Psoas muscle (tissue), 8 donors: ENCODE measurements at places on chromosomes 16 and 17. TPM values are rescaled to one million over a fixed set of nuclear protein-coding genes. Genes with fewer than 3 reads are reported as not detected.
A peak's percentile ranks its signal among the peaks of the same experiment; 100 is the strongest.

Gene KRT36
- not detected for total RNA-seq

Gene SDK2
- total RNA-seq = 2.8 TPM

Gene ADAP2
- total RNA-seq = 3.5 TPM

Gene CDH16
- 0.53 TPM for total RNA-seq

Gene ZSCAN10
- not detected for total RNA-seq

Gene TEX14
- total RNA-seq = 0.13 TPM

Gene KRT25
- not detected for total RNA-seq

Gene CMTM2
- total RNA-seq = not detected

DNA sequence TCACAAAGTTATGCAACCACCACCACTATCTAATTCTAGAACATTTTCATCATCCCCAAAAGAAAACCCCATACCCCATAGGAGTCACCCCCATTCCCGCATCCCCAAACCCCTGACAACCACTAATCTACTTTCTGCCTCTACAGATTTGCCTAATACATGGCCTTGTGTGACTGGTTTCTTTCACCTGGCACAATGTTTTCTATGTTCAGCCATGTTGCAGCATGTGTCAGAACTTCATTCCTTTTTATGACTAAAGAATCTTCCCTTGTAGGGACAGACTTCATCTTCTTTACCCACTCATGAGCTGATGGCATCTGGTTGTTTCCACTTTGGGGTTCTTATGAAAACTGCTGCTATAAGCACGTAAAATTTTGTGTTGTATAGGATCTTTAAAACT lies 34.6 kb downstream of the CYTH1 start:
- no peak for DNase-seq

- no peak overlapping the region for H3K27ac ChIP-seq
- no peaks in the 10 kb centered on the region for H3K36me3 ChIP-seq
- H3K4me3 ChIP-seq = no peak overlapping the region
- no peaks in the 10 kb centered on the region for H3K27me3 ChIP-seq
Measured at GRCh38 chr16:57530104-57530521, 6.3 kb downstream of the CCDC102A start.

GRCh38 chr17:68108313-68109000 lies 72.9 kb downstream of the KPNA2 start:
- H3K36me3 ChIP-seq = peaks cover 12% of the 10 kb centered on the region
- H3K27ac ChIP-seq = no peak overlapping the region
- H3K4me3 ChIP-seq = no peak overlapping the region
- no peaks in the 10 kb centered on the region for H3K27me3 ChIP-seq
- no peak for DNase-seq

DNA sequence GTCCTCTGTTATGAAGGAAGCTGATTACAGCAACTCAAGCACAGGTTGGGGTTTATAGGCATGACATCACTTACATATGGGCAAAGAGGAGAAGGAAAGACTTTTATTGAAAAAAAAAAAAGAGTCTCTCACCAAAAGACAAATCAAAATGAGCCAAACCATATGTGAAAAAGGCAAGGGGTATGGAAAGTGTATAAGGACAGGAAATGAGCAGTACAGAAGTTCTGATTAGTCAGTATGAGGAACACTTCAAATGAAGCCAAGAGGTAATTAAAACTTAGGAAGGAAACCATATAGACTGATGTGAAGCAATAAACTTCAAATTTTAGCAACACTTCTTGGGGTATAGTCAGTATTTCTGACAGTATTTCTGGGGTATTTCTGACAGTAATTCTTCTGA lies 1372.6 kb downstream of the CDH11 start:
- H3K4me1 ChIP-seq = no peaks in the 10 kb centered on the region
- no peak overlapping the region for H3K4me3 ChIP-seq
- H3K36me3 ChIP-seq = no peaks in the 10 kb centered on the region
- no peaks in the 10 kb centered on the region for H3K27me3 ChIP-seq
- no peak for DNase-seq

GRCh38 chr17:42198897-42199296 lies 4.6 kb upstream of the GHDC start:
- no peaks in the 10 kb centered on the region for H3K27me3 ChIP-seq
- H3K4me3 ChIP-seq = no peak overlapping the region
- H3K27ac ChIP-seq = no peak overlapping the region
- H3K4me1 ChIP-seq = peaks cover under 1% of the 10 kb centered on the region
- H3K36me3 ChIP-seq = peaks cover 47% of the 10 kb centered on the region

DNA sequence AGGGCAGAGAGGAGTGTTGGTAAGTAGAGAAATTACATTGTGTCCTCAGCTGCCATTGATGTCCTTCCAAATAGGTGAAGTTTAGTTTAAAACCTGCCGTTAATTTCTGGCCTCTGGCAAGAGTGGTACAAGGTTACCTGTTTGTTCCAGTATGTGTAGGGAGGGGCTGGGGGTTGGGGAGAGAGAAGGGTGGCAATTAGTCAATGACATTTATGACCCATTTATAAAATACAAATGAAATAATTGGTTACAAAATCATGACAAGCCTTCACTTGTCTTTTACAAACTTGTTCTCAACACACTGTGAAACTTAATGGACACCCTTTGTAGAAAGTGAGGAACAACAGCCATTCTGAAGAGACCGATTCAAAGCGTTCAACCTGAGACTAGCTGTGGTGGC lies 281.0 kb downstream of the FTO start:
- no peak overlapping the region for H3K27ac ChIP-seq
- H3K36me3 ChIP-seq = no peaks in the 10 kb centered on the region
- DNase-seq = no peak
- peaks cover 8% of the 10 kb centered on the region for H3K4me1 ChIP-seq
- no peak overlapping the region for H3K4me3 ChIP-seq

DNA sequence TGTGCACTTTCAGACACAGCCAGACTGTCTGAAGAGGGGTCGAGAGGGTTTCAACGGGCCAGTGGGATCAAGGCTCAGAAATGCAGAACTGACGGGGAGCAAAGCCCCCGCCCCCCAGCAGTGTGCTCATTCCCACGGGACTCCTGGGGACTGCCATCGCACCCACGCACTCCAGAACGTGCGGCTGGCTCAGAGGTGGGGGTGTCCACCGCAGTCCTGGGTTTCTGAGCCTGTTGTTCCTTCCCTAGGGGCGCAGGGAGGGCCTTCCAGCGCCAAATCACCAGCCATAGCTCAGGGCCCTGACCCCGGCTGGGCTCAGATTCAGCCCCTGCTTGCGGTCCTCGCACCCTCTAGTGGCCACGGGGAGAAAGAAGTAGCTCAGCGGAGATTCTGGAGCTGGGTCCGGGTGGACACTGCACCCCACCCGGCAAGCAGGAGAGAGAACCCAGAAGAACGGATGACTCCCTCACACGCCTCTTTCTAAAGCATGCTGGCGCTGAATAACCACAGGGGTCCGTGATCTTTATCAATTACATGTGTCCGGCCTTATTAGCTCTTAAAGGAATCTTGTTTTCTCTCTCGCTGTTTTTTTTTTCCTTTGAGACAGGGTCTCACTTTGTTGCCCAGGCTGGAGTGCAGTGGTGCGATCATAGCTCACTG lies 45.0 kb upstream of the USP7 start:
- peak; percentile 82 for DNase-seq
- peak overlapping the region; percentile 56 for H3K4me3 ChIP-seq
- H3K27me3 ChIP-seq = no peaks in the 10 kb centered on the region

- peaks cover 36% of the 10 kb centered on the region for H3K36me3 ChIP-seq
- no peaks in the 10 kb centered on the region for H3K4me1 ChIP-seq
- H3K4me3 ChIP-seq = no peak overlapping the region
- H3K27me3 ChIP-seq = no peaks in the 10 kb centered on the region
- DNase-seq = no peak
Measured at GRCh38 chr16:88010968-88011483, 59.8 kb downstream of the BANP start.

DNA sequence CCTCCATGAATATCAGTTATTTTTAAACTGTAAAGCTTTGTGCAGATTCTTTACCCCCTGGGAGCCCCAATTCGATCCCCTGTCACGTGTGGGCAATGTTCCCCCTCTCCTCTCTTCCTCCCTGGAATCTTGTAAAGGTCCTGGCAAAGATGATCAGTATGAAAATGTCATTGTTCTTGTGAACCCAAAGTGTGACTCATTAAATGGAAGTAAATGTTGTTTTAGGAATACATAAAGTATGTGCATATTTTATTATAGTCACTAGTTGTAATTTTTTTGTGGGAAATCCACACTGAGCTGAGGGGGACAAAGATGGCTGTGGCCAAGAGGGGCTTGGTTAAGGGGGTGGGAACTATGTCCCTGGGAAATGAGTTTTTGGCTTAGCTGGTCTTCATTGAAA lies 2.3 kb downstream of the CCL11 start:
- no peak overlapping the region for H3K27ac ChIP-seq
- no peak for DNase-seq
- H3K36me3 ChIP-seq = no peaks in the 10 kb centered on the region
- no peaks in the 10 kb centered on the region for H3K4me1 ChIP-seq
- H3K4me3 ChIP-seq = no peak overlapping the region
- H3K27me3 ChIP-seq = no peaks in the 10 kb centered on the region

GRCh38 chr17:45227926-45228762 lies 6.5 kb downstream of the FMNL1 start:
- H3K36me3 ChIP-seq = no peaks in the 10 kb centered on the region
- DNase-seq = peak; percentile 60
- peak overlapping the region; percentile 13 for H3K4me3 ChIP-seq
- peaks cover 15% of the 10 kb centered on the region for H3K4me1 ChIP-seq

DNA sequence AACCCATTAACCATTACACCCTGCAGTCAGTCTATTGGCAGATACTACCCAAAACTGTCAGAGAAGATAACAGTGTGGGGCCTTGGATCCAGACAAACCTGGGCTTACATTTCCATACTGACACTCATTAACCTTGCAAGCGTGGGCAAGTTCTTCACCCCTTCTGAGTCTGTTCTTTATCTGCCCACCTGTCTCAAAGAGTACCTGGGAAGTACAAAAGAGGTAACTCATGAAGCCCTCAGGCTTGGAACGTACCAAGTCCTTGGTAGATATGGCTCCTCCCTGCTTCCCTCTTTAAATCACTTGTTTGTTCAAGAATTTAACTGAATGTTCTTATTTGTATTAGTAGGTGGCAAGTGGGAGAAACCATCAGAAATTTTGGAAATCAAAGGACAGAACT lies 2.5 kb upstream of the IGSF6 start:
- H3K4me3 ChIP-seq = no peak overlapping the region
- DNase-seq = no peak
- H3K27me3 ChIP-seq = no peaks in the 10 kb centered on the region
- no peak overlapping the region for H3K27ac ChIP-seq
- peaks cover 26% of the 10 kb centered on the region for H3K36me3 ChIP-seq

- no peak overlapping the region for H3K4me3 ChIP-seq
- H3K36me3 ChIP-seq = no peaks in the 10 kb centered on the region
- no peak for DNase-seq
Measured at GRCh38 chr17:30112794-30113193, 3.8 kb upstream of the NSRP1 start.

- no peaks in the 10 kb centered on the region for H3K4me1 ChIP-seq
- no peaks in the 10 kb centered on the region for H3K36me3 ChIP-seq
- DNase-seq = no peak
Measured at GRCh38 chr17:73940511-73940910, 263.0 kb upstream of the RPL38 start.

- H3K4me1 ChIP-seq = peaks cover 29% of the 10 kb centered on the region
- peak; percentile 81 for DNase-seq
- no peaks in the 10 kb centered on the region for H3K36me3 ChIP-seq
- H3K4me3 ChIP-seq = peak overlapping the region; percentile 9
- peak overlapping the region; percentile 82 for H3K27ac ChIP-seq
Measured at GRCh38 chr16:15518381-15519351, 84.3 kb downstream of the BMERB1 start.

DNA sequence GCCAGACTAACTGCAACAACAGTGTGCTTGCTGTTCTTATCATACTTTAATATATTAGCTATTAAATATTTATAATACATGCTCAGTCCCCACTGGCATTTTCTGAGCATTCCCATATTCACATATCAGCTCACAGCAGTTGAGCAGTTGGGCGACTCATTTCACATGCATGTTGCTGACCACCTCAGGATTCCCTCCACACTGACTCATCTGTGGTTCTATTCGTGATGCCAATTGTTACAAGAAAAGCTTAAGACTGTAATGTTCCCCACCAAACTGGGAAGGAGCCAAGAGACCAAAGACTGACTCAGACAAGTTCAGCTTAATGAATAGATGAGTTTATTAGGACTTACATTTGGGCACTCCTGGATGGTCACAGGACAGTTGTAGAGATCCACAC lies 100.3 kb upstream of the KIF2B start:
- no peak overlapping the region for H3K27ac ChIP-seq
- H3K4me3 ChIP-seq = no peak overlapping the region

- H3K4me3 ChIP-seq = peak overlapping the region; percentile 81
- H3K27me3 ChIP-seq = no peaks in the 10 kb centered on the region
- no peaks in the 10 kb centered on the region for H3K4me1 ChIP-seq
- H3K27ac ChIP-seq = no peak overlapping the region
- no peak for DNase-seq
- no peaks in the 10 kb centered on the region for H3K36me3 ChIP-seq
Measured at GRCh38 chr17:8632061-8632460, 1.5 kb upstream of the MYH10 start.

GRCh38 chr16:7397901-7398300 lies 65.3 kb downstream of the RBFOX1 start:
- no peak overlapping the region for H3K4me3 ChIP-seq
- H3K27me3 ChIP-seq = no peaks in the 10 kb centered on the region
- peaks cover 76% of the 10 kb centered on the region for H3K4me1 ChIP-seq
- no peaks in the 10 kb centered on the region for H3K36me3 ChIP-seq
- DNase-seq = no peak
- peak overlapping the region; percentile 58 for H3K27ac ChIP-seq

- H3K27ac ChIP-seq = no peak overlapping the region
- H3K27me3 ChIP-seq = peaks cover 2% of the 10 kb centered on the region
- no peaks in the 10 kb centered on the region for H3K4me1 ChIP-seq
- H3K4me3 ChIP-seq = no peak overlapping the region
Measured at GRCh38 chr17:66988069-66988798, 23.7 kb downstream of the CACNG4 start.

GRCh38 chr17:59105852-59106462 lies 723 bp downstream of the TRIM37 start:
- H3K4me1 ChIP-seq = peaks cover 12% of the 10 kb centered on the region
- H3K36me3 ChIP-seq = peaks cover 24% of the 10 kb centered on the region
- H3K27me3 ChIP-seq = no peaks in the 10 kb centered on the region
- peak overlapping the region; percentile 90 for H3K4me3 ChIP-seq

DNA sequence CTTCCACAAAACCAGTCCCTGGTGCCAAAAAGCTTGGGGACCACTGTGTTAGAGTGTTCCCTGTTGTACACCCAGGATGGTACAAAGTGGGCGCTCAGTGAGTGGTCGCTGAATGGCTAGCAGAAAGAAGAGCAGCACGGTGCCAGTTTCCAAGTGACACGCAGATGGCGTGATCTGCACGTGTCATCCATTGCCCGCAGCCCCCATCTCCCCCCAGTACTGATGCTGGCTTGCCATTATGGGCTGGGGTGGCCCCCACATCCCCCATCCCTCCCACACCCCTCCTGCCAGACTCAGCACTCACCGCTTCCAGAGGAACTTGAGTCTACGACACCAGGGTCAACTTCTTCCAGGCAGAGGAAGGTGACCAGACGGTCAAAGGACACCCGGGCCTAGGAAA lies 36.5 kb downstream of the ABCC6 start:
- DNase-seq = no peak
- no peaks in the 10 kb centered on the region for H3K4me1 ChIP-seq
- H3K27ac ChIP-seq = no peak overlapping the region
- no peaks in the 10 kb centered on the region for H3K36me3 ChIP-seq
- no peaks in the 10 kb centered on the region for H3K27me3 ChIP-seq
